ENCODE measurements at places on chromosomes 5 and 9. TPM values are rescaled to one million over a fixed set of nuclear protein-coding genes. Genes with fewer than 3 reads are reported as not detected.

EIF4E1B gene
- not detected for total RNA-seq

SELENOP gene
- total RNA-seq: 145 TPM

PCDHGB7 gene
- 20.2 TPM for total RNA-seq

SPINK4 gene
- not detected for total RNA-seq

DNAH5 gene
- 0.97 TPM for total RNA-seq

TPPP gene
- under 0.01 TPM for total RNA-seq

MEIKIN gene
- not detected for total RNA-seq

LIX1 gene
- total RNA-seq: not detected

OBP2B gene
- not detected for total RNA-seq

NDFIP1 gene
- 119 TPM for total RNA-seq

SERF1A gene
- total RNA-seq: 12.6 TPM

C9orf50 gene
- 0.61 TPM for total RNA-seq

NUTM2G gene
- total RNA-seq: not detected

OR1J2 gene
- total RNA-seq: 0.24 TPM

ALDH1A1 gene
- total RNA-seq: not detected

LCN15 gene
- total RNA-seq: not detected

CBY3 gene
- total RNA-seq: not detected

ZBTB43 gene
- total RNA-seq: 16.1 TPM

ACTBL2 gene
- not detected for total RNA-seq

IL6ST gene
- 430 TPM for total RNA-seq

PLAC8L1 gene
- not detected for total RNA-seq

ASPN gene
- total RNA-seq: 49.8 TPM

CDKN2A gene
- total RNA-seq: 17.2 TPM

OSMR gene
- total RNA-seq: 103 TPM

TAF11L2 gene
- total RNA-seq: not detected

PHF24 gene
- total RNA-seq: under 0.01 TPM

All from hair follicle dermal papilla cell (primary cell).